ENCODE measurements at places on chromosomes 16 and 17. TPM values are rescaled to one million over a fixed set of nuclear protein-coding genes. Genes with fewer than 3 reads are reported as not detected.

The STH gene
- not detected for total RNA-seq

The TTLL6 gene
- total RNA-seq = not detected

The PDIA2 gene
- total RNA-seq = not detected

The SHCBP1 gene
- total RNA-seq = 6.9 TPM

The HEATR9 gene
- not detected for total RNA-seq

The CDH13 gene
- total RNA-seq = not detected

The SNX20 gene
- total RNA-seq = 69.2 TPM

The PRR35 gene
- not detected for total RNA-seq

The SCARF1 gene
- 1.5 TPM for total RNA-seq

The PAM16 gene
- total RNA-seq = 39.6 TPM

The RHBDF1 gene
- total RNA-seq = 0.67 TPM

The MARCHF10 gene
- total RNA-seq = not detected

The ZNF469 gene
- total RNA-seq = 0.32 TPM

The TMEM238L gene
- total RNA-seq = not detected

The TVP23A gene
- 0.20 TPM for total RNA-seq

The KRTAP3-1 gene
- not detected for total RNA-seq

The SLC38A8 gene
- not detected for total RNA-seq

The PRCD gene
- total RNA-seq = not detected

The GUCY2D gene
- total RNA-seq = not detected

The PFAS gene
- 13.9 TPM for total RNA-seq

The CLUH gene
- total RNA-seq = 43.1 TPM

Data from CD4-positive, CD25-positive, alpha-beta regulatory T cell (primary cell).